ENCODE measurements at places on chromosomes 13 and 19.

DNA sequence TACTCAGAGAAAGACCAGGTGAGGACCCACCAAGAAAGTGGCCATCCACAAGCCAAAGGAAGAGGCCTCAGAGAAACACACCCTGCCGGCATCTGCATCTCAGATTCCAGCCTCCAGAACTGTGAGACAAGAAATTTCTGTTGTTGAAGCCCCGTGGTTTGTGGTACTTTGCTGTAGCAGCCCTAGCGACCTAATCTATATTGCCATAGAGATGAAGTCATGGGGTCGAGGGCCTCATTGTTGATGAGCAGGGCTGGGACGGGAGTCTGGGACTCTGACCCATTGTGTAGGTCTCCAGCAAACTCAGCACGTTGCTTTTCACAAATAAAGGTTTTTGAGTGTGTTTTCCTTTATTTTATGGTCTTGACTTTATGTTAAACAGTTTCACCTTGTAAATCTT lies 174.9 kb downstream of the TNFSF13B start:
- DNase-seq = no peak

- no peak for DNase-seq
These were observed 118.0 kb upstream of the POSTN start for GRCh38 chr13:37716420-37717195.

- DNase-seq = no peak
These were observed 7.6 kb downstream of the SIGLEC11 start for GRCh38 chr19:49953416-49953815.

DNA sequence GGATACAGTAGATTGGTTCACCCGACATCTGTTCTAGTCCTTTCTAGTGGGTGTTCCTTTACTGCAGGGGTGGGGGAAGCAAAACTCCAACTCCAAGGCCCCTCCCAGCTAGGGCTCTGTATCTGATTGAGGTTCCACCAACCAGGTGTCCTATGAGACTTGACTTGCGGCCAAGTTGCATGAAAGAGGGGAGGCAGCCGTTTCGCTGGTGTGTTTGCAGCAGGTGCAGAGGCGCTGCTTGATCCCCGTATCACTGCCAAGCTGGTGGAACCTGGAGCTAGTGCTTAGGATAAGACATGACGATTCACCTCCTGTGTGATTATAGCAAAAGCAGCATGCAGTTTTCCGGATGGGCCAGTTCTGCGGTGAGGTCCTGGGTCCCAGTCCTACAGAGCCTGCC lies 338.2 kb downstream of the UQCRFS1 start:
- no peak for DNase-seq

- DNase-seq = no peak
These were observed 32.2 kb downstream of the COG3 start for GRCh38 chr13:45496942-45497341.

- DNase-seq = no peak
These were observed 1690.0 kb downstream of the PCDH9 start for GRCh38 chr13:65540175-65540574.

- DNase-seq = no peak
These were observed 690.9 kb downstream of the SLITRK6 start for GRCh38 chr13:85108356-85108755.

DNA sequence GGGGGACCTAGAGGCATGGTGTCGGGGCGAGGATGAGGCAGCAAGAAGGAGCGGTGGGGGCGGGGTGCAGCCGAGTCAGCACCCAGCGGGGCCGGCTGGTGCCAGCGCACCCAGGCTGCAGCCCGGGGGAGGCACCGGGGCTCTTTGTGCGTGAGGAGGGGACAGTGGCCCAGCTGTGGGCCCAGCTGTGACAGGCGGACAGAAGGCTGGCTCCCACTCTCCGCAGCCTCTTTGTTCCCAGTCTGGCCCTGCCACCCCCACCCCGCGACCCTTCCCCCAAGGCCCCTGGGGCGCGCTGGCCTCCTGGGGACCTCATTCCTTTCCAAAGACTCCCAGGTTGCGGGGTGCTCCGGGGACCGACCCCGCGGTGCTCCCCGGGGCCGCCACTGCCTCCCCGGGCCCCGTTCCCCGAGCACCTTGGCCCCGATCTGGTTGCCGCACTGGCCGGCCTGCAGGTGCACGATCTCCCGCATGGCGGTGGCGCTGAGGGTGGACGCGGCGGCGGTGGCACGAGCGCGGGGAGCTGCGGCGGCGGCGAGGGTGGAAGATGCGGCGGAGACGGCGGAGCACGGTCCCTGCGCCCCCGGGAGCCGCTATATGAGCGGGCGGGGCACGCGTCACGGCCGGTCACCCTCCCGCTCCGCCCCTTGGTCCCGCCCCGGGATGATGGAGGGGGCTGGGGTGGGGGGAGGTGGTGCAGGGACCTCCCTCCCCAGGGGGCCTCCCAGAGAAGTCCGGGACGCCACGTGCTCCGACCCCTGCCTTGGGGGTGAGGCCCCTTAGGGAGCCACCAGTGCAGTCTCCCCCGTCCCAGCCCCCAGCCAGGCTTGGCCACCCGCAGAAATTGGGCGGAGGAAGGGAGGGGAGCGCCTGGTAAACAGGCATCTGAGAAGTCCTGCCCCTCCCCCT lies at the start of gene TUBB4A:
TSS of gene TUBB4A (minus strand) at position 570 of the 909 bp plus-strand sequence. CDS start at position 473, 97 bp downstream.
- DNase-seq = peak; percentile 76

GRCh38 chr13:39451301-39451700 lies 151.7 kb downstream of the LHFPL6 start:
- no peak for DNase-seq

- DNase-seq = peak; percentile 89
These were observed 7.5 kb upstream of the LIN7B start for GRCh38 chr19:49106648-49107135.

DNA sequence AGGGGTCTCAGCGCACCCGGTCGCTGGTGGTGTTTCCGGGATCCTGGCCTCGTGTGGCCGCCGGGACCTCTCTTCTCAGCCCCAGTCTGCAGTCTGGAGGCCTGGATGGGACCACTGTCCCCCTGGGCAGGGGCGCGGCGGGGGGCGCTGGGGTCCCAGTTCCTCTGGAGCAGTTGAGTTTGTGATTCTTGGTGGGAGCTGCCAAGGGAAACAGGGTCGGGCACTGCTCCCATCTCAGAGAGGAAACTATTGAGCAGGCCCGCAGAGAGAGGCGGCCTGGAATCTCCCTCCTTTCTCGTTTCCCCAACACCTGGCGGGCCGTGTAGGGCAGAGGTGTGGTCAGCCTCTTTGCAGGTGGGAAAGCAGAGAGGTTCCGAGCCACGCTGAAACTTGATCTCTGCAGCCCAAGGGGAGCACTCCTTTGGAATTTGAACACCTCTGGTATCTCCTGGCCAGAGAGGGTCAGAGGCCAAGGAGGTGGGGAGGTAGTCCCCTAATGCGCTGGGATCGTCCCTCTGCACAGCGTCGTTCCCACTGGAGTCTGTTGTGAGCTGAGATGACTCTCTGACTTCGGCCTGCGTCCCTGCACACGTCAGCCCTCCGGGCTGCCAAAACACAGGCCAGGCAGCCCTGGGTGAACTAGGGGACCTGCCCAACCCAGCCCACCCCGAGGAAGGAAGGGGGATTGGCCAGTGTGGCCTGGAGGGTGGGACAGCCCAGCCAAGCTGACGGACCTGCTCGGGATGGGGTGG lies 741 bp downstream of the PLEKHF1 start:
- DNase-seq = peak; percentile 71

DNA sequence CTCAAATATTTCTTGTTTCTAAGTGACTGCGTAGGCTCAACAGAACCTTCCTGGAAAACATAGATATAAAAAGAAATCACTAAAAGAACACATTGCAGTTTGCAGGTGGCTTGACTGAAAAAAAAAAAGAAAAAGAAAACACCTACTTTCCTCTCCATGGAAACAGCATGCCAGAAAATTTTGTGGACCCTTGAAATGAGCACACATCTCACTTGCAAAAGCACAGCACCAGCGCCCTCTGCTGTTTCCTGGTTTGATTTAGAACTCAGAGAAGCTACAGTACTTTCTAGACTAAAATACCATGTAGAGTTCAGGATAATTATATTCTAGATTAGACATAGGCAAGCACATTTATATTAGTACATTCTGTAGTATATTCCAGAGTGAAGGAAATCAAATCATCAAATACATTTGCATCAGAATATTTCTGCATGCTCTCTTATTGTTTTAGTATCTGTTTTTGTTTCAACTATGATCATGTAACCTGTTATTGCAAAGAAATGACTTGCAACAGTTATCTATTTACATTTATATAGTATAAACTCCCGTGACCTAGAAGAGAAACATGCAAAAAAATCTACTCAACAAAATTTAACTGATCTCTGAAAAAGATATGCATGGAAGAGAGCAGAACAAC lies 22.3 kb upstream of the XPO4 start:
- DNase-seq = peak; percentile 85

DNA sequence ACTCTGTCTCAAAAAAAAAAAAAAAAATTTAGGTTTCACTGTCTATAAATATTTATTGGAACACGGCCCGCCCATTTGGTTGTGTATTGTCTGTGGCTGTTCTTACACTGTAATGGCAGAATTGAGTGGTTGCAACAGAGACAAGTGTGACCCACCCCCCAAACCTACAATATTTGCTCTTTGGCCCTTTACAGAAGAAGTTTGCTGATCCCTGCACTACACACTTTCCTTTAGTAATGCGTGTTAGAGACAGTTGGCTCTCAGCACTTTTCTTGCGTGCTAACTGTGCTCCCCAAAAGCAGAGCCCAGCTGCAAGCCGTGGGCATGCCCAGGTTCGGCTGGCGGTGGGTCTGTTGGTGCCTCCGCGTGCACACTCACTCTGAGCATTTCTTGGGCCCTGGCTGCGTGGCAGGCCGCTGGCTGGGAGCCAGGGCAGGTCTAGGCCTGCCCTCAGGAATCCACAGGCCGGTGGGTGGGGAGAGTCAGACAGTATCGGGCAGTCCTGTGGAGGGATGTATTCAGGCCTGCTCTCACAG lies 72.6 kb downstream of the SIPA1L3 start:
- DNase-seq = peak; percentile 52

DNA sequence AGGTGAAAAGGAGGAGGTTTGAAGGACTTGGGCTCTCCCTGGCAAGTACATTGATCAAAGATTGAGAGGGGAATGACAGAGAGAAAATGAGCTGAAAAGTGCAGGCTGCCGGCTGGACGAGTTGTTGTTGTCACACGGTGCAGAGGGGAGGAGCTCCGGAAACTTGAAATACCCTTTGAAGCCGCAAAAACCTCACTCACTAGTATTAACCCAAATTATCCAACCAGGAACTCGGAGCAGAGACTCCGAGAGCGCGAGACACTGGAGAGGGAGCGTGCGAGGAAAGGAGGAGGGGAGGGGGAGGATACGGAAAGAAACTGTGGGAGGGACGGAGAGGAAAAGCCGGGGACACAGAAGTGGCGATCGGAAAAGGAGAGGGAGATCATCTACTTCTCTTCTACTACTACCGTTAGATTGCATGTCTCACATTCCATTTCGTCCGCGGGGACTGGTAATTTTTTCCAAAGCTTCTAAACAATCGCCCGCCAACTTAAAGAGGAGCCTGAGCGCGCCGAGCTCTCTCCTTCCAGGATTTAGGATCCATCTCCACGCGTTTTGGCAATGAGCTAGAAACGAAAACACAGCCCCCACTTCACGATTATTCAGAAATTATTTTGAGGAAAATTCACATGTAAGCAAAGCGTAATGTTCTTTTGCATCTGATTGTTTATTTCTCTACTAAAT lies at the start of gene DACH1:
TSS of gene DACH1 (minus strand) at position 74 of the 684 bp plus-strand sequence.
- no peak for DNase-seq

DNA sequence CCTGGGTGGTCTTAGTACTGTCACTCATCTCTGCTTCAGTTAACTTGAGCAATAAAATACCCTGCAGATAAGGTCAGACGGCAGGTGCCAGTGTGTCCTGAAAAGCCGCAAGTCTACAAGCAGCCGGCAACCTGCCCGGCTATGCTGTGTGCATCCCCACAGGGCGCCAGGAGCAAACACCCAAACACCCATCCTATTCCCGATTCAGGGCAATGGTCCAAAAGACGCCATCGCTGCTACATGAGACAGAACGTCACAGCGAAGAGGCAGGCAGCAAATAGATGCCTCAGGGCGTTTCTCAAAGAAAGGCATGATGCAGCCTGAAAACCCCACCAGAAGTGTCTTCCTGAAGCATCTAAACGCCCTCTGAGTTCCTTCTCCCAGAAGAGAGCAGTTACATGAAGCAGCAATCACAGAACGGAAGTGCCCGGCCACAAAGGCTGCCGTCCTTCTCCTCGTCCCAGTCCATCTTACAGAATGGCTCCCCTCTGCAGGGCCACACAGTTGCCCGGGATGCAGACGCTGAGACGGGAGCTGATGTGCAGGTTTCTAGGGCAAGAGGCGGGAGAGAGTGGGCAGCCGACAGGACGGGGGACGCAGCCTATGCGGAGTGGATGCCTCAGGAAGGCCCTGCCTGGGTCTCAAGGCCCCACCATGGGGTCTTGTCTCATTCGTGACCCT lies 35.1 kb downstream of the RASA3 start:
- no peak for DNase-seq

- no peak for DNase-seq
These were observed 1030.4 kb downstream of the SLITRK5 start for GRCh38 chr13:88701551-88701950.

- no peak for DNase-seq
These were observed 56.1 kb downstream of the DNM2 start for GRCh38 chr19:10773969-10774368.

- peak; percentile 64 for DNase-seq
These were observed 115.1 kb upstream of the CACNA1A start for GRCh38 chr19:13621413-13621812.

- DNase-seq = no peak
These were observed 750.2 kb upstream of the SLITRK5 start for GRCh38 chr13:86920961-86921360.

DNA sequence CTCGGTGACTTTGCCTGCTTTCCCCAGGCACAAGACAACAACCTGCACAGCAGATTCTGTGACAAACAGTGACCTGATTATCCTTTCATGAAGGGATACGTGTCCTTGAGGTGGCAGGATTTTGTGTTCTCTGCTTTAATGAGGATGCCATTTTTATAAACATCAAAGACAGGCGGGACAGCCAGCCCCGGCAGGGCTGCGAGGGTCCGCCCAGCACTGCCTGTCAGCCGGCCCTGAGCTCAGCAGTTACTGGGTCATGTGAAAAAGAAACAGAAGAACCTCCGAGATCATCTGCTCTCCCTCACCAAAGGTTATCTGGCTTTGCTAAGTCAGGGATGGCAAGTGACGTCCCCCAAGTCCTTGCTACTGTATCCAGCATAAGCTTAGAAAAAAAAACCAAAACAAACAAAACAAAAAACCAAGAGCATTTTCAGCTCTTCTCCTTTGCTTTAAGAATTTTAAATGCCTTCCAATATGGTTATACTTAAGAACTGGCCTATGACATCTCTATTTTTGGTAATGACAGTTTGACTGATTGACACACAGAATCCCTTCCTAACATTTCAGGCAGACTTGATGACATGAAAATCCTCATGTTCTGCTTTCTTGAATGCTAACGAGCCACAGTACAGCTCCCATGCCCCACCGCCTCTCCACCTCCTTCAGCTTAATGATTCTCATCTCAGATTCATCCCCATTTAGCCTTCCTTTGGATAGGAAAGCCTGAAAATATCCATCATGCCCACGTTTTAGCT lies 666.6 kb upstream of the ARGLU1 start:
- DNase-seq = no peak
